ENCODE measurements at places on chromosomes 7 and 10.
A peak's percentile ranks its signal among the peaks of the same experiment; 100 is the strongest.

GRCh38 chr10:43201545-43202131 is 63.4 kb downstream of the CSGALNACT2 start:
- peaks cover 25% of the 10 kb centered on the region for H3K4me1 ChIP-seq
- DNase-seq: no peak
- H3K27me3 ChIP-seq: no peaks in the 10 kb centered on the region
- H3K36me3 ChIP-seq: peaks cover 51% of the 10 kb centered on the region
- H3K4me3 ChIP-seq: no peak overlapping the region

- no peak for DNase-seq
- no peaks in the 10 kb centered on the region for H3K27me3 ChIP-seq
- H3K36me3 ChIP-seq: no peaks in the 10 kb centered on the region
- no peak overlapping the region for H3K4me3 ChIP-seq
- H3K4me1 ChIP-seq: no peaks in the 10 kb centered on the region
Measured at GRCh38 chr10:5076615-5077014, 17.6 kb upstream of the AKR1C3 start.

DNA sequence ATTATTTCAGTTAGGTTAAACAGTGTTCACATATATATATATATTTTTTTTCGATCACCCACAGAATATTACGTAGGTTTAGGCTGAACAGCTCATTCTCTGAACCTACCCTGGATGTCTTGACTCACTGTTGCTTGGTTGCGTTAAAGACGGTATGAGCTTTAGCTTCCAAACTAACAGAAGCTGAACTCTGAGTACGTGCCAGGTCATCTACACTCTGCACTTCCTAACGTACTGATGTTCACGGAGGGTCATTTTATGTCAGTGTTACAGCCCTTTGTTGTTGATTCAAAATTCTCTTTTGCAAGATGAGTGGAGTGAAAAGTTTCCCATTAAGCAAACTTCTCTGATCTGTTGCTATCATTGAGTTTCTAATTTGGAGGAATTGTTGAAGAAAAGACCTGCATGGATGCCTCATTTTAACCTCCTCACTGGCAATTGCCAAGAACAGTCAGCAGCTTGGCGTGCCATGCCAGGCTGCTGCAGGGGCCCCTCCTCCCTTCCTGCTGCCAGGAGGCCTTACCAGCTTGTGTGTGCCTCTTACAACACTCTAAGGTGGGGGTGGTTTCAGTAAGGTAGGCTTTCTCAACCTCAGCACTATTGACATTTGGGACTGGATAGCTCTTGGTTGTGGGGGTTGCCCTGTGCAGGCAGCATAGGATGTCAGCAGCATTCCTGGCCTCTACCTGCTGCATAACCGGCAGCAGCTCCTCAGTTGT is 44.3 kb downstream of the INSYN2A start:
- peaks cover 3% of the 10 kb centered on the region for H3K4me1 ChIP-seq
- H3K27me3 ChIP-seq: no peaks in the 10 kb centered on the region
- DNase-seq: no peak
- no peak overlapping the region for H3K27ac ChIP-seq

GRCh38 chr7:100667331-100668068 is 6.0 kb upstream of the GNB2 start:
- no peak for DNase-seq
- no peaks in the 10 kb centered on the region for H3K4me1 ChIP-seq
- no peak overlapping the region for H3K27ac ChIP-seq
- no peak overlapping the region for H3K4me3 ChIP-seq

DNA sequence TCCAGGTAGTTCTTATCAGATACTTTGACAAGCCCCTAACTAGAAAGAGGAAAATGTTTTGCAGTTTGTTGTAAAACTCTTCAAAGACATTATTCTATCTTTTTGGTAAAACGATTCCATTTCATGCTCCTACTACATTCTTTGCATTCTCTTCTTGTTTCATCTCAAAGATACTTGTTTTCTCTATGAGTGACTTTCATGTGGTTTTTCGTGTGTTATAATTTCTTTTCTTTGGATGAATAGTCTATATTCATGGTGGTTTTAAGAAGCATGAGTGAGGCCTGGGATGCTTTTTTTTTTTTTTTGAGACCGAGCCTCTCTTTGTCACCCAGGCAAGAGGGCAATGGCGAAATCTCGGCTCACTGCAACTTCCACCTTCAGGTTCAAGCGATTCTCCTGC is 292.5 kb upstream of the LYZL1 start:
- no peak for DNase-seq
- H3K4me3 ChIP-seq: no peak overlapping the region
- H3K27me3 ChIP-seq: no peaks in the 10 kb centered on the region
- H3K27ac ChIP-seq: no peak overlapping the region

DNA sequence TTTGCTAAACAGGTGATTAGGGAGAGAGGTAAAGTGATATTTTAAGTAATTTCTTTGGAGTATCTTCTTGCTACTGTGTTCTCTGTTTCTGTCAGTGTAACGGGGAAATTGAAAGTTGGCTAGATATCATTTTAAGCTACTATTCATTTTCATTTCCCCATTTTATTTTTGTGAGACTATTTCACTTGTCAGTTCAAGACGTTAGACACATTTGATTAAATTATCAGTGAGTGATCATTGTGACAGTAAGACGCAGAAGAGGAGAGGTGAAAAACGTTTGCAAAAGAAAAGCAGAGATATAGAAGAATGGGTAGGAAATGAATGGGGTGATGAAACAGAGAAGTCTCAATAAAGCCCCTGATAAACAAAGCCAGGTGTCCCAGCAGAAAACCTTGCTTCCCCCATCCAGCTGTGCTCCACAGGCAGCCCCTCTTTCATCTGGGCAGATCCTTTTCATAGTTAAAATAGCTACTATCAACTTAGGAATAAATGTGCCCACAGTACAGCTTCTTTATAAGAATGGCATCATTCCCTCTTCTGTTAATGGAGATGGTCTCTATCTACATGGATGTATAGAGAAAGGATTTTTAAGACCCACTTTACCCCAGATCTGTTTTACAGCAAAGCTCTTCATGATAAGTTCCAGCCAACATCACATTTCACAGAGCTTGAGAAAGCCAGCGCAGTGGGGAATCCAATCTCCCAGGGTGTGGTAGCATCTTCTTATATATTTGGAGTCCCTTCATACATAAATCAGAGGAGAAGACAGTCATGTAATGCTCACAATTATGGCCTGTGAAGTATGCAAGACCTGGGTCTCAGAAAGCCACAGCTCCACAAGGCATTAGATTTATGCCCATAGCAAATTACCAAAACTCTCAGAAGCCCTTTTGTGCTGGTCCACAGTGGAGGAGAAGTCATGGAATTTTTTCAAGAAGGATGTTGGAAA is 138.1 kb upstream of the ITGB1 start:
- peaks cover 4% of the 10 kb centered on the region for H3K4me1 ChIP-seq
- H3K27me3 ChIP-seq: no peaks in the 10 kb centered on the region
- H3K4me3 ChIP-seq: no peak overlapping the region
- H3K27ac ChIP-seq: no peak overlapping the region
- no peak for DNase-seq
- H3K36me3 ChIP-seq: no peaks in the 10 kb centered on the region

DNA sequence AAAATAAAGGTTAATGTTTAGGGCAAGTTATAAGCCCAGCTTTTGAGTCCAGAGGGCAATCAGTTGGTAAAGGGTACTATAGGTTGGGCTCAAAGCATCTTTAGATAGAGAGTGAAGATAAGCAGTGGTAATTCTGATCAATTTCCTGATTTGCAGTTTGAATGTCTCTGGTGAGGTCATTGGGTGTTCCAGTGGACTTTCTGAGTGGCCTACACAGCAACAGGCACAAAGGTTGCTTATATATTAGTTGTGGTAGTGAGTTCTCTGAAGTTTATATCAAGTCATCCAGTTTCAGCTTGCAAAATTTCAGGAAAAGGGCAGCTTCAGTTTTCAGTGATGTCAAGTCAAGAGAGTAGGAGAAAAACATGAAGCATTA is 29.1 kb downstream of the GIMAP5 start:
- H3K4me1 ChIP-seq: no peaks in the 10 kb centered on the region
- H3K4me3 ChIP-seq: no peak overlapping the region
- no peak overlapping the region for H3K27ac ChIP-seq
- no peaks in the 10 kb centered on the region for H3K27me3 ChIP-seq

- no peak overlapping the region for H3K27ac ChIP-seq
- H3K36me3 ChIP-seq: no peaks in the 10 kb centered on the region
- peak; percentile 54 for DNase-seq
- H3K4me1 ChIP-seq: no peaks in the 10 kb centered on the region
Measured at GRCh38 chr10:74967911-74968666, 141.7 kb downstream of the KAT6B start.

DNA sequence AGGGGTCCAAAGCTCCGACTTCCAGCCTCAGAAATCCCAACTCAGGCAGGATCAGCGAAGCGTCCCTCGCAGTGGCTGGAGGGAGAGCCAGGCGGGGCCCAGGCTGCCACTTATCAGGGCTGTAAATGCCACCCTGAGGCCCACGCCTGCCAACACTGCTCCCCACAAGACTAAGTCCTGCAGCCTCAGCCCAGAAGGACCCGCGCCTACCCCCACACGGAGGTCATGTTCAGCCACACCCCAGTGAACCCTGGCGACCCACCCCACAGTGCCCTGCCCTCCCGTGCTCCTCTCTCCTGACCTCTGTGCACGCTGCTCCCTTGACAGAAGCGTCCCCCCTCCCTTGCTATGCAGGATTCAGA is 3.2 kb downstream of the PSMG3 start:
- H3K4me1 ChIP-seq: peaks cover 50% of the 10 kb centered on the region
- no peak overlapping the region for H3K27ac ChIP-seq
- no peak overlapping the region for H3K4me3 ChIP-seq
- no peak for DNase-seq
- H3K27me3 ChIP-seq: no peaks in the 10 kb centered on the region

- no peaks in the 10 kb centered on the region for H3K27me3 ChIP-seq
- H3K4me3 ChIP-seq: no peak overlapping the region
- H3K36me3 ChIP-seq: no peaks in the 10 kb centered on the region
Measured at GRCh38 chr7:16918288-16918895, 36.6 kb upstream of the AGR3 start.

- no peak overlapping the region for H3K4me3 ChIP-seq
- DNase-seq: no peak
- H3K27me3 ChIP-seq: no peaks in the 10 kb centered on the region
- H3K27ac ChIP-seq: no peak overlapping the region
- H3K4me1 ChIP-seq: no peaks in the 10 kb centered on the region
- H3K36me3 ChIP-seq: no peaks in the 10 kb centered on the region
Measured at GRCh38 chr7:142626420-142627035, 122.7 kb upstream of the PRSS1 start.

- H3K4me3 ChIP-seq: no peak overlapping the region
- H3K27ac ChIP-seq: no peak overlapping the region
- H3K27me3 ChIP-seq: no peaks in the 10 kb centered on the region
- no peak for DNase-seq
Measured at GRCh38 chr10:75538144-75538543, 106.7 kb downstream of the LRMDA start.

DNA sequence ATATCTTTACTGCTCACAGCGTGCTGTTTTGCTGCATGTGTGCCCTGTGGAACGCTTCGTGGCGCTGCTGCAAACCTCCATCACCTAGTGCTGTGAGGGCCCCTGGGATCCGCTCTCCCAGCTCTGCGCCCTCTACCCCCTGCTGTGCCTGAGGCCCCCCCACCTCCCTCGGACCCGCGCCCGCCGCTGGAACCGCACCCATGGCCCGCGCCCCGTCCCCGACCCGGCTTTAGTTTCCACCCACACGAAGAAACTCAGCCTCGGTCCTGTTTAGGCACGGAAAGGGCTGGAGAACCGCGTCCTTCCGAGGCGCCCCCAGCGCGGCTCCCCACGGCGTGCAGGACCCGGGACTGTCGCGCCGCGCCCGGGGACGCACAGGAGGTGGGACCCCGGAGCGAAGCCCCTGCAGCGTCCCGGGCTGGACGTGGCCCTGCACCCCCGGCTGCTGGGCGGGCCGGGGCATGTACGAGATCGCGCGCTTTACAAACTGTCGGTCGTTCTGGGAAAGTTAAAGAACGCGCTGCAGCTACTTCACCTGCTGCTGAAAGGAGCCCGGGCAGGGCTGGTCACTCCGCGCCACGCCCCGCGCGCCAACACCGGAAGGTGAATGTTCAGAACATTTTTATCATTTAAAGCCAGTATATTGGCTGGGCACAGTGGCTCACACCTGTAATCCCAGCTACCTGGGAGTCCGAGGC is 54.3 kb downstream of the BMS1 start:
- H3K27ac ChIP-seq: no peak overlapping the region
- peaks cover 12% of the 10 kb centered on the region for H3K4me1 ChIP-seq
- DNase-seq: no peak
- H3K27me3 ChIP-seq: peaks cover 19% of the 10 kb centered on the region
- H3K36me3 ChIP-seq: no peaks in the 10 kb centered on the region

DNA sequence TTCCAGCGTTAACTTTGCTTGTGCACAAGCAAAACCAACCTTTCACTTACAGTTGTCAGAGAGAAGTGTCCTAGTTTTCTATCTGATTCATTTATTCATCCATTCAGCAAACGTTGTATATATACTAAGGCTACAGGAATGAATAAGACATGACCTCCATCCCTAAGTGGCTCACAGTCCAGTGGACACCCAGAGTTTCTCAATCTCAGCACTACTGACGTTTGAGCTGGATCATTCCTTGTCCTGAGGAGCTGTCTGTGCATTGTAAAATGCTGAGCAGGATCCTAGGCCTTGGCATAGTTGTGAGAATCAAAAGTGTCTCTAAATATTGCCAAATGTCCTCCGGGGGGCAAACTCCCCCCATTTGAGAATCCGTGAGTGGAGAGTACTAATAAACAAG is 166.7 kb upstream of the PRKCQ start:
- no peak for DNase-seq
- H3K36me3 ChIP-seq: no peaks in the 10 kb centered on the region

DNA sequence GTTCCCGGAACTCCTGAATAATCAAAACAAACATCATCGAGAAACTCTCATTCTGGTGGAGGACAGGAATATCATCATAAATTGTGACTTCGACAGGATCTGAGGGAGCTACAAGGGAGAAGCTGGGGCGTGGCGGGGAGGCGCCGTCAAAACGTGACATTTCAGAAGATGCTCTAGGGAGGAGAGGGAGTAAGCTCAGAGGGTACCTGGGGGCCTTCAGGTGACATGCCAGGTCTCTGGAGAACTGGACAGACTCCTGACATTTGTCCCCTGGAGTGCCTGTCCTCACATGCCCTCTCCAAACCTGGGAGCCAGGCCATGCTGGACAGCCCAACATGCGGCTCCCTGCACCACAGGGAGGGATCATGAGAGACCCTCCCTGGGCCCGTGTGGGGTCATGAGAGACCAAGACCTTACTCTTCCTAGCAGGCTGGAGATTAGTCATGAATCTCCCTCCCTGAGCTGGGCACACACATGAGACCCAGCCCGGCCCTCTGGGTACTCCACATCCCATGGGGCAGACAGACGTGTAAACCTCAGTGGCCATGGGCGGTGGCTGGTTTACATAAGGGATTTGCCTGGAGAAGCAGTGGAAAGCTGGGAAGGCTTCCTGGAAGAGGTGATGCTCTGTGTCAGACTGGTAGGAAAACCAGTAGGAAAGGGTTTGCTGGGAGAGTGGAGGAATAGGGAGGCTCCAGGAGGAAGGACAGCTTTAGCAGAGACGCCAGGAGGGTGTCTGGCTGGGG is 81.0 kb downstream of the MYL10 start:
- H3K4me1 ChIP-seq: no peaks in the 10 kb centered on the region
- DNase-seq: no peak
- peaks cover 51% of the 10 kb centered on the region for H3K36me3 ChIP-seq
- no peaks in the 10 kb centered on the region for H3K27me3 ChIP-seq
- H3K4me3 ChIP-seq: no peak overlapping the region
- H3K27ac ChIP-seq: no peak overlapping the region
